A549 treated with CORT108297 at 1 μM for 4 hours (cell line): ENCODE measurements at places on chromosomes 4 and X. TPM values are rescaled to one million over a fixed set of nuclear protein-coding genes. Genes with fewer than 3 reads are reported as not detected.

The PLXNA3 gene
- 9.7 to 17.8 TPM (median 15.3 TPM) in 5 replicates for total RNA-seq

The FRAS1 gene
- 1.8 to 3.0 TPM (median 2.8 TPM) in 5 replicates for total RNA-seq

The WDR17 gene
- total RNA-seq, result 1.4 to 2.2 TPM (median 1.9 TPM) in 5 replicates

The DAPP1 gene
- not detected in 5 replicates for total RNA-seq

The FAM47E gene
- 0.12 to 0.22 TPM (median 0.18 TPM) in 5 replicates for total RNA-seq

The TRAM1L1 gene
- total RNA-seq, result 0.47 to 0.89 TPM (median 0.55 TPM) in 5 replicates

The SMIM31 gene
- 0.02 to 0.21 TPM (median 0.09 TPM) in 5 replicates for total RNA-seq

The PPP4R3C gene
- not detected in 5 replicates for total RNA-seq

The CENPVL1 gene
- not detected in 5 replicates for total RNA-seq

The GALNTL6 gene
- total RNA-seq, result 0.05 to 0.08 TPM (median 0.07 TPM) in 5 replicates

The FAM9C gene
- total RNA-seq, result not detected in 5 replicates

The AGTR2 gene
- not detected in 5 replicates for total RNA-seq
